AG09319 (cell line): ENCODE measurements at places on chromosomes 6 and 20.

GRCh38 chr6:45500924-45501816 lies 123.4 kb upstream of the SUPT3H start:
- no peak for DNase-seq

DNA sequence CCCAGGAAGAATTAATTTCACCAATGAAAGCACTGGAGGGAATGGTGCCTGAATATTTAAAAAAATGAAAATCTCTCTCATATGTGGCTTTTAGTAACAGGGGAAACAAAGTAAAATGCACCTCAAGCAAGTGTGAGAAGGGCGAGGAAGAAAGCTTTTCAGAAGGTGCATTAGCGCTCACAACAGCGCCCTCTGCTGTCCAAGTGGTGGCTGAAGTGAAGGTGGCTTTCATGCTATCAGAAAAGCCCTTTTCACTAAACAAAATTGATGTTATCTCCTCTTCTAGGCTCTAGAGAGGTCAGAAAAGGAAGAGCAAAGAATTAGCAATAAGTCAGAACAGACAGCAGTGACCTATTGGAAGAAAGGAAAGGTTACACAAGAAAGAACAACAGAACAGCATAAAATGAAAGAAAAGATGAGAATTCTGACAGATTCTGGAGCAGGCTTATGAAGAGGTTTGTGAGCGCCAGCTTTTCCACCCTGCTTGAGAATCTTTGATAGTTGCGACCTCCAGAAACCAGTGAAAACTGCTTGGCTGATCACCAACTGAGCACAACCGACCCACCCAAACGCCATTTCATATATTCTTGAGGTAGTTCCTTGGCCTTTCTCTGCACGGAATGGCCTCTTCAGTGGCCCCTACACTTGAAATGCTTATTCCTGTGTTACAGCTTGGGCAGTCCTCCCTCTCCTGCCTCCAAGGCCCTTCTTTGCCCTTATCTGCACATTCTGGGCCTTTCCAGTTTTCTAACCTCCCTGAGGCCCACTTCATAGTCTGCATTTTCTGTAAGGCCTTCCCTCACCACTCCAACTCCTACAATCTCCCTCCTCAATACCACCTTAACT lies 45.3 kb downstream of the SMLR1 start:
- peak; percentile 16 for DNase-seq

- DNase-seq = no peak
Measured at GRCh38 chr6:7165002-7165889, 57.5 kb downstream of the RREB1 start.

GRCh38 chr6:37435373-37435772 lies 2.4 kb downstream of the CMTR1 start:
- DNase-seq = no peak

GRCh38 chr6:15250187-15251168 lies 4.6 kb downstream of the JARID2 start:
- no peak for DNase-seq

DNA sequence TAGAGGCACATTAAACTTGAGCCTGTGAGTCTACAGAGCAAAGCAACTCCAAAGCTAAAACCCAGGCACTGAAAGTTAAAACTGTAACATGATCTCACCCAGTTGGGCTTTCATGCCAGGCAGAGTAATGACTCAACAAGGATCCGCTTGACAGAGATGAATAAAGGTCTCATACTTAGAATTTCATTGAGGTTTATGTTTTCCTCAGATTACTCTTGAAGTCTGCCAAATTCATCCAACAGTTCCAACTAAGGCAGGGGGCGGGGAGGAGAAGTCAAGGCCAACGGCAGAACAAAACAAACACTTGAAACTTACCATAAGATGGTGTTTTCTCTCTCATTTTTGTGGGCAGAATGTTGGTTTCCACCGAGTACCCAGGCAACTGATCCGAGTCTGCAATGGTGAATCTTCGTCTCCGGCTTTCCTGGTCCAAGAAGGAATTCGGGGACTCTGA lies 54.0 kb upstream of the IPCEF1 start:
- peak; percentile 94 for DNase-seq

- no peak for DNase-seq
Measured at GRCh38 chr6:144878577-144878976, 593.4 kb downstream of the UTRN start.

GRCh38 chr6:27374824-27375612 lies 13.5 kb upstream of the ZNF391 start:
- DNase-seq = no peak

- no peak for DNase-seq
Measured at GRCh38 chr6:13480631-13481501, 6.5 kb downstream of the GFOD1 start.

- no peak for DNase-seq
Measured at GRCh38 chr6:73308712-73309534, 45.2 kb downstream of the DPPA5 start.
